Stimulated activated CD8-positive, alpha-beta memory T cell treated with anti-CD3 and anti-CD28 coated beads, Interleukin-4, amount 100 ng/mL, for 24 hours (primary cell): ENCODE measurements at places on chromosomes 16 and 17.

DNA sequence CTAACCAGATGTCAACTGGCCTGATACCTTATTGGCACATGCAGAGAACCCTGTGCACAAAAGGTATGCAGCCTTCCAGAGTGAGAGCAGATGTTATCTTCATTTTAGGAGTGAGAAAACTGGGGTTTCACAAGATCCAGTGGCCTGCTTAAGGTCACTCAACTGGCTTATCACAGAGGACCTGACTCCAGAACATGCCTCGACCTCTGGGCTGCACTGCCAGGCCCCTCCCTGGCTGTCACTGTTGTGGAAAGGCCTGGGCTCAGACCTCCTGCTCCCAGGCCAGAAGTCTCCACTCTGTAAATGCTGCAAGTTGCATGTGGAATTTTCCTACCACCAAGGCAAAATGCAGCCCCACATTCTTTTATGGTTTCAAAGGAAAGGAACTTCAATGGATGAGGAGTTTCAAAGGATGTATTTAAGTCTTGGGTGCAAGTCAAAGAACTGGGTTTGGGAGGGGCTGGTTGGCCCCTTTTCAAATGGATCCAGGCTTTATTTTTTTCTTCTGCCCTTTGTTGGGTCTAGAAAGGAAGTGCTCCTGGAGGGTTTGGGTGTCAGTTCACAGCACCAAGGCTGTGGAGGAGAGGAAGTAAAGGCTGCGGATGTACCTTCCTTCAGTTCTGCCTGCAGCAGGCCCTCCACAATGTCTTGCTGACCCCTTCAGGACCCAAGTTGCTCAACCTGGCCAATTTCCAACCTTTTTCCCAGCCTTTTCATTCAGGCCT lies 30.4 kb upstream of the SMPD3 start:
- no peak for DNase-seq

GRCh38 chr17:67574658-67575293 lies 143.0 kb upstream of the NOL11 start:
- DNase-seq: no peak

DNA sequence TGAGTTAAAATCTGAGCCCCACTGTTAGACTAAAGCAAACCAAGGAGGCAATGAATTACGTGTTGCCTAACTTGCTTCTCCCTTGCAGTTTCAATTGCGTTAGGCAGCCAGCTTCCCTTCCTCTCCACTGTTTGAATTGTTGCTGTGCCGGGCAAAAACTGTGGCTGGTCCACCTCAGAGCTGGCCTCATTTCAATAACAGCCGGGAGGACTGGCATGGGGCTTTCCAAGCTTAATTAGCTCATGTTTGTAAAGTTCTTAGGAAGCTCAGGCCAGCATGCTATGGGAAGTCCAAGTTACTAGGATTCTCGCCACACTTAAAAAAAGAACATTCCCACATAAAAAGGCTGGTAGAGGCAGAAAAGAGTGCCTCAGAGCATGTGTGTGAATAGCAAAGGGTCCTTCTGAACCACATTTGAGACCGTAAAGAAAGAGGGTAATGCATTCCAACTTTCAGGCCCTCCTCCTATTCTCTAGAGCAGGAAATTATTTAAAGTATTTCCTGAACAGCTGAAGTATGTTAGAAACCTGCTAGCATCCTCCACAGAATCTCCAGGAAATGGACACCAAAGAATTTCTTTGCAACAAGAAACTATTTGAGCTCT lies 79.0 kb upstream of the SMURF2 start:
- DNase-seq: no peak

DNA sequence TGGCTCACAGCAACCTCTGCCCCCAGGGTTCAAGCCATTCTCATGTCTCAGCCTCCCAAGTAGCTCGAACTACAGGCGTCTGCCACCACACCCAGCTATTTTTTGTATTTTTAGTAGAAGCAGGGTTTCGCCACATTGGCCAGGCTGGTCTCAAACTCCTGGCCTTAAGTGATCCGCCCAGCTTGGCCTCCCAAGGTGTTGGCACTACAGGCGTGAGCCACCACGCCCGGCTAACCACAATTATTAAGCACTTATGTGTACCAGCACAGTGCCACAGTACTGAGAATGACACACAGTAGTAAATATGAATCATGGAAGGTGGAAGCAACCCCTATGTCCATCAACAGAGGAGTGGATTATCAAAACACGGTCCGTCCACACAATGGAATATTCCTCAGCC lies 49.8 kb downstream of the COTL1 start:
- no peak for DNase-seq

DNA sequence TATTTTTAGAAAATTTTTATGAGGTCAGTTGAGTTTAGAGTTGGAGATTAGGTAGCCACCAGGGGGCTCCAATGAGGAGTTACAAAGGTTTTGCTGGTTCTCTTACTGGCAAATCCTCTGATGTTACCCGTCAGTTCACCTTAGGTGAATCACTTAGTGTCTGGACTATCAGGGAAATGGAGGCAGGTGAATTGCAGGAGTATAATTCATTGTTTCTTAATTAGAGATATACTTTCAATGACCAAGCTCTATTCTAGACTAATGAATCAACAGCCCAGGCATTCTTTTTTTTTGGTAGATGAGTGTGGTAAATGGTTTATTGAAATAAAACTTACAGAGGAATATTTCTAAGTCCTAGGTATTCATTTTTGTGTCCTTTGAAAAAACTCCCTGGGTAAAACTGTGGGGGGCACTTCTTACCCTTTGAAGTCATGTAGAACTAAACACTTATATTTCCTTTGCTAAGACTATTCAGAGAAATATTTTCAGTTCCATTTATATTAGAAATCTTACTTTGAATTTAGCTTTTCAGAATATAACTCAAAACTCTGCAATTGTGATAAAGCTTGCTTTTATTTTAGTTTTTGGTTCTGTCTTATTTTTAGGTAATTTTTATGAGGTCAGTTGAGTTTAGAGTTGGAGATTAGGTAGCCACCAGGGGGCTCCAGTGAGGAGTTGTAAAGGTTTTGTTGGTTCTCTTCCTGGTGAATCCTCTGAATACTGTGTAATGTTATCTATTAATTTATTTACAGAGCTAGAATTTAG lies 17.7 kb downstream of the PSMD11 start:
- DNase-seq: peak; percentile 40

DNA sequence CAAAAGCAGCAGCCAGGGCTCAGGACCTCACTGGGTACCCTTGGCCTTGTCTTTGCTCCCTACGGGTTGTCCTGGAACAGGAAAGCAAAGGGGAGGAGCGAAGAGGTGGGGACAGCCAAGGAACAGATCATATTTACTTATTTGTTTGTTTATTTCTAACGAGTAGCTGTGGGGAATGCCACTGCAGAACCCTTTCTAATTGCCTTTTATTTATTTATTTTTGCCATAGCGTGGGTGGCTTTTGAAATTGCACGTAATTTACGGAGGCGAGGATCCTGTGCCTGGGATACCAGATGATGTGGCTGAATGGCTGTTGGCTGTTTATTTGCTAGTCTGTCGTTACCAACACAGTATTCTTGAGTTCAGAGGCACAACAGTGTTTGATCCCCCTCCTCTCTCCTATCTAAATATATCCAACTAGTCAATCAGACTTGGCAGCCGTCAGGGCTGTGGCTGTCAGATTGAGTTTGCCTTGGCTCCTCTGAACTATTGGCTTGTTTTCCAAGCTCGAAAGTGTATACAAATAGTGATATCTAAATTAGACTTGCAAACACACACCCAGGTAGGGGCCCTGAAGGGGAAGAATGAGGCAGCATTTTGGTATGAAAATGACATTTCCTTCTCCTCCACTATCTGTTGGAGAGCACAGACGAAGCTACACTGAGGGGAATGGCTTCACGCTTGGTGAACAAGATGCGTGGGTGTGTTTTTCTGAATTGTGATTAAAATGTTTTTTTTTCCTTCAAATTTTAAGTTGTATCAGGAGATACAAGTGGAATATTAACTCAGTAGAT lies 110.4 kb downstream of the MSI2 start:
- DNase-seq: no peak

GRCh38 chr16:48156790-48157209 lies 1.0 kb upstream of the ABCC12 start:
- DNase-seq: peak; percentile 75

GRCh38 chr16:88812513-88813268 lies 963 bp upstream of the APRT start:
- DNase-seq: no peak

- DNase-seq: no peak
These were observed 15.0 kb downstream of the ZNF232 start for GRCh38 chr17:5096731-5097100.

DNA sequence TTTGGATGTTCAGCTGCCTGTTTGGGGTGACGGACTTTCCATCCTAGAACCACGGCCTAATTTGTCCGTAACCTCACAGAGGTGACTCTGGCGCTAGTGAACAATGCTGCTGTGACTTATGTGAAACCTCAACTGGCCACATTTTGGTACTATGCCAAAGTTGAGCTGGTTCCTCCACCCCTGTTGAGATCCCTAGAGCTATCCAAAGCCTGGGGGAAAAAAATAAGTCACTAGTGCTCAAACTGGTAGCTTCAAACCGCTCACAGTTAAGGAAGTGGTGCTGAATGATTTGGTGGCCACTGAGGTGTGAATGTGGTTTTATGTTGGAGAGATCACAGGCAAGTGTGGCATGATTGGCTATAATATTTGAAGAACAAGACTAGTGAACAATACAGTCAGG lies 11.3 kb upstream of the TUBG2 start:
- DNase-seq: no peak

DNA sequence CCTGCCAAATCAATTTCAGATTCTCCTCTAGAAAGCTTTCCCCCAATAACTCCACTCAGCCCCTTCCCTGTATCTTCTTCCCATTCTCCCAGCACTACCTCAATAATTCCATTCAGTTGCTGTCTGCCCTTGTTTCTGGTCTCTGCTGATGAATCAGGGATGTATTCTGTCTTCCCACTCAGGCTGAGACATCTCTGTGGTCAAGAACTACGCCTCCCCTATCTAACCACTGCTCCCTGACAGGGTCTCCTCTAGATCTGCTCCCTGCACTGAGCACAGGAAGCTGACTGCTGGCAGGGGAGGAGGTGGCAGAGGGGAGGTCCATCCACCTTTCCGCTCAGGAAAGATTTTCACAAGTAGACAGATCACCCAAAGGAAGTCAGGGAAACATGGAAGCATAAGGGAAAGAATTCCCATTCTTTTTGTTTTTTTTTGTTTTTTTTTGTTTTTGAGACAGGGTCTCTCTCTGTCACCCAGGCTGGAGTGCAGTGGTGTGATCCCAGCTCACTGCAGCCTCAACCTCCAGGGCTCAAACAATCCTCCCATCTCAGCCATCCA lies 16.9 kb upstream of the SP2 start:
- no peak for DNase-seq

- no peak for DNase-seq
These were observed 275.6 kb upstream of the C16orf82 start for GRCh38 chr16:26791169-26791568.

DNA sequence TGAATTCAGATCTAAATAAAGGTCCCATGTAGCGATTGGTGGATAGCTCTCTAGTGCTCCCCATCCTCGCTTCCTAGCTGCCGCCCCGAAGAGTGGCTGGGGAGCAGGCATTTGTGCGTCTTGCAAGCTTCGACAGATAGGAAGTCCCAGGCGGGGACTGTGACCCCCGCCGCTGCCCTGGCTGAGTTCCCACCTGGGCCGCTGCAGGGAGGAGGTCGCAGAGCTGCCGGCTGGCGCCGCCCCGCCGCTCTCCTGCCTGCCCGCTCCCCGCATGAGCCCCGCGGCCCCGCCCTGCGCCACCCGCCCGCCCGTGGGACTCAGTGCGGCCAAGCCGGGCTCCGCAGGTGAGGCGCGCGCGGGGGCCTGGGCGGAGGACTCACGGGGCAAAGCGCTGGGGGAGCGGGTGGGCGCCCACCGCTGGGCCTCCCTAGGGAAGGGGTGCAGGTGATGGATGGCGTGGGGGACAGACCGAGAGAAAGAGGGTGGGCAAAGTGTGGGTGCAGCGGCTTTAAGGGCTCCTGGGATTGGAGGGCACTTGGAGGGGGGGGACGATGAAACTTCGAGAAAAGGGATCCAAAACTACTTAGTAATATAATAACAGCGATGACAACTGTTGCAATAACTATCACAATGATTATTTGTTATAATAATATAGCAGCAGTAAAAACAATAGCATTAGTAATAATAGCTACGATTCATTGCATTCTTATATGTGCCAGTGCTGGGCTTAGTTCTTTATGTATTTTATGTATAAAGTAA lies at the start of gene OTOA:
OTOA (plus strand) TSS at position 80 of the 759 bp plus-strand sequence. CDS start 14,547 bp downstream, outside the sequence.
- DNase-seq: no peak

- no peak for DNase-seq
These were observed 356.1 kb downstream of the CPPED1 start for GRCh38 chr16:12447556-12447955.

DNA sequence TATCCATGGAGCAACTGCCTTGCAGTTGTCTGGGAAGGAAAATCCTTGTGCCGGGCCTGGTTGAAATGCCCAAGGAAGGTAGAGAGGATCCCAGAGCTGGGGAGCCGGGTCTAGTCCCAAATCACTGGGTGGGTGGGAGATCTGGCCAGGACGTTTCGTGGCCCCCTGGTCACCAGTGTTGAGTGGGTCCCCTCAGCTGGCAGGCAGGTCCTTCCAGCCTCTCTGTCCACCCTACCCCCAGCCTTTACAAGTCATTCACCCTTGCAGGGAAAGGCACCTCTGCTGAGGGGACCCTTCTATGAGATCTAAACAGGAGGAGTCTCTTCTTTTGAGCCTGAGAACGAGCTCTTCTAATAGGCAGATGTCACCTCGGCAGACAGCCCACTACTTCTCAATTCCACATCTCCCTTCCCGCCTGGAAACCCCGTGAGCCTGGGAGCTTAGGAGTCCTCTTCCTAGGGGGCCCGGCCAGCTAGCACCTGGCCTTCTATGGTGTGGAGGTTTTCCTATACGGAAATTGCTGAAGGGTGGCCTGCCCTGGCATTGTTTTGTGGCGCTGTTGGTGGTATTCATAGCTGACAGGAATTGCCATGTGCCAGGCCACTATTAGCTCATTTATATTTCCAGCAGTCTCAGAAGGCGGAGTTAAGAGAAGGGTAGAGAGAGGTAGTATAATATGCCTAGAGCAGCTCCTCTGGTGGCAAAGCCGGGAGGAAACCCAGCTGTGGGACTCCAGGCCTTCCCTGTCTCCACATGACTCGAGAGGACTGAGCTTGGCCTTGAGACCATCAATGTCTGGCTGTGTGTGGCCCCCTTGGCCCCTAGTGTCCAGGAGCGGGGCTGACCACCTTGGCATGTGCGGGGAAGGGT lies 13.3 kb downstream of the MPRIP start:
- DNase-seq: no peak

DNA sequence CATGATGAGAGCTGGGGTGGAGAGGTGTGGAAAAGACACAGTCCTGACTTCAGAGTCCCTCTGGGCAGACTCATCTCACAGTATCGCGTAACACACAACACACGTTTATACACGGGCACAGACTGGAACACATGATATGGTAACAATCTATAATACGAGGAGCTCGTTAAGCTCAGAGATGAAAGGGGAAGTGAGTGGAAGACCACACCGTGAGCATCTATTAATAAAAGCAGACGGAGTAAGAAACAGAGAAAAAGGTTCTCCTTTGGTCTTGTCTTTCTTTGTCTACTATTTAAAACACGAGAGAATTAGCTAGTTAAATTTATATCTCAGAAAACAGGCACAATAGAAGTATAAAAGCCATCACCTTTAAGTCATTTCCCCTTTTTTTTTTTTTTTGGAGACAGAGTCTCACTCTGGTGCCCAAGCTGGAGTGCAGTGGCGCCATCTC lies 13.5 kb downstream of the ANKRD11 start:
- no peak for DNase-seq

- no peak for DNase-seq
These were observed 1.4 kb upstream of the KRT19 start for GRCh38 chr17:41529491-41529915.

- no peak for DNase-seq
These were observed at the start of gene HBQ1 for GRCh38 chr16:180101-180675. Gene HBQ1 (plus strand): TSS chr16:180459. CDS start chr16:180487, 28 bp downstream.
